HAP-1 (cell line): ENCODE measurements at places on chromosomes 3 and 15.

GRCh38 chr15:69014454-69014853 is at the start of gene NOX5:
Gene NOX5, plus strand, starts transcription at chr15:69014695. Its CDS starts 41 bp downstream, at chr15:69014736.
- DNase-seq: no peak

GRCh38 chr3:15346516-15346915 is 14.1 kb upstream of the SH3BP5 start:
- DNase-seq: no peak

DNA sequence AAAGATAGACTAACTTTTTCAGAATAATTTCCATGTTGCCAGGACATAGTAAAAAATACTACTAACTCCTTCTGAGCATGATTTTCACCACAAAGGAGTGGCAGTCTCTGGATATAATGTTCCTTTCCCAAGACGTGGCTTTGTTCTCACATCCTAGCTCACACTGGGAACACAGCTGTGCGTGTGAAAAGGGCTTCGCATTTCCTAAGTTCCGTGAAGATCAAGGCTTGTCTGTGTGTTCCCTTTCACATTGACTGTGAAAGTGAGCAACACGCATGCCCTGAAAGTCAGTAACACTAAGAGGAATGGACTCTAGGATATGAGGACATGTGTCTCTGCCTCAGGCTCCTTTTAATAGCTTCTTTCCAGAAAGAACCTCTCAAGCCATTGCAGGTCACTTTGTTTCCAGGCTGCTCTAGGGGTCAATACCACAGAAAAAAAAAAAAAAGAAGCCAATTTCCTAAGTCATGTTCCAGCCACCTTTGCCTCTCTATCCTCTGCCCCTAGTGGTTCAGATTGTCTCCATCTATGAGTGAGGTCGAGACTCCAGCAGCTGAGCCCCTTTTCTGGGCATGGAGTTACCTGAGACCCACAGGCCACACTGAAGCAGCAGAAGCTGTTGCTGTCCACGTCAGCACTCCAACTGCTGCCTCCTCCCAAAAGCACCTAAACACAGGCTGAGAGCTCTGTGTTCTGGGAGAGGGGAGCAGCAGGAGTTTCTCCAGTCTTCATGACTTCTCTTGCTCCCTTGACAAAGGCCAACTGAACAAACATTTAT is 355.9 kb downstream of the RSL24D1 start:
- no peak for DNase-seq

DNA sequence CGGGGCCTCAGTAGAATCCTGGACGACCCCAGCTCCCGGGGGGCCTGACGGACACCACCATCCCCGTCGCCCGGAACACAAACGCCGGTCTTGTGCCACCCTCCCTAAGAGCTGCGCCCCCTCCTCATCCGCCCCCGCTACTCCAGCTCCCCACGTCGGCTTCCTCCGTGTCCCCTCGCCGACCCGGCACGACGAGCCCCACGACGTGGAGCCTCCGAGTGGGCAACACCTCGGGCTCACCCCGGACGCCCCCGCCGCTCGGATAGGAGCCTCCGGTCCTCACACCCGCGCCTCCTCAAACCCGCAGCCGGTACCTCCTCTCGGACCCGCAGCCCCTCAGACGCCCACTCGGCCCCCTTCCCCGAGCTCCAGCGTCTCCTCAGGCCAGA is 525 bp downstream of the NPTN start:
- no peak for DNase-seq

- DNase-seq: no peak
Observed at GRCh38 chr3:55380561-55380960, 106.5 kb downstream of the WNT5A start.
